ENCODE measurements at places on chromosomes 4 and X. TPM values are rescaled to one million over a fixed set of nuclear protein-coding genes. Genes with fewer than 3 reads are reported as not detected.
A peak's percentile ranks its signal among the peaks of the same experiment; 100 is the strongest.

The NMU gene
- total RNA-seq: 20.1 TPM

The RPS6KA6 gene
- 11.2 TPM for total RNA-seq

The SMR3B gene
- not detected for total RNA-seq

The RAB41 gene
- total RNA-seq: not detected

GRCh38 chrX:66020631-66021334, 19.1 kb downstream of the VSIG4 start:
- H3K27me3 ChIP-seq: no peaks in the 10 kb centered on the region
- H3K4me3 ChIP-seq: no peak overlapping the region
- H3K4me1 ChIP-seq: peaks cover 3% of the 10 kb centered on the region
- no peak for DNase-seq
- no peak overlapping the region for H3K27ac ChIP-seq

- H3K27ac ChIP-seq: no peak overlapping the region
- H3K4me3 ChIP-seq: no peak overlapping the region
- no peak for DNase-seq
- H3K36me3 ChIP-seq: no peaks in the 10 kb centered on the region
- no peaks in the 10 kb centered on the region for H3K27me3 ChIP-seq
Measured at GRCh38 chr4:120105472-120105871, 38.8 kb upstream of the MAD2L1 start.

DNA sequence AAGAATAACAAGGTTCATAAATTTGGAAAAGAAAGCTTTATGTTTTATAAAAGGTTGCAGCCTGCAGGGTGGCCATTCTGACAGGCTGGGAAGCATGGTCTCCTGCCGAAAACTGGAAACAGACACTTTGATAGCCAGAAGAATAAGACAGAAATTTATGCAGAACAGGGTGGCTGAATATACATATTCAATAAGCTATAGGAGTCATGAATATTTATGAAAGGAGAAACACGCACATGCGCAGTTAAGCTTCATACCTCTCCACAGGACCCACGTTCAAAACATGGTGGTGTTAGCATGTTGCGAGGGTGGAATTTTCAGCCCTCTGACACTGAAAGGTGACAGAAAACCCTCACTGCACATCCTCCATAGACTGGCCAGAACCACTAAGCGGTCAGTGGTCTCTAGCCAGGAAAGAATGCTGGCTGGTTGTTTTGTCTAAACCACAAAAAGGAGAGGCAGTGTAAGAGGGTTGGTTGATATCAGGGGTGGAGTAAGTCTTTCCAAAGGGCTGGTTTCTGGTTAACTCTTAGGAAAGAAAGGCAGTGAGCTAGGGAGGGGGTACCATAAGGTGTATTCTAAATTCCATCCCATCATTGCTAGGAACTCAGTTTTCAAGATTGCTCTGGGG, 58.2 kb downstream of the ANXA10 start:
- no peak overlapping the region for H3K27ac ChIP-seq
- no peaks in the 10 kb centered on the region for H3K36me3 ChIP-seq
- H3K4me3 ChIP-seq: no peak overlapping the region
- no peaks in the 10 kb centered on the region for H3K4me1 ChIP-seq

DNA sequence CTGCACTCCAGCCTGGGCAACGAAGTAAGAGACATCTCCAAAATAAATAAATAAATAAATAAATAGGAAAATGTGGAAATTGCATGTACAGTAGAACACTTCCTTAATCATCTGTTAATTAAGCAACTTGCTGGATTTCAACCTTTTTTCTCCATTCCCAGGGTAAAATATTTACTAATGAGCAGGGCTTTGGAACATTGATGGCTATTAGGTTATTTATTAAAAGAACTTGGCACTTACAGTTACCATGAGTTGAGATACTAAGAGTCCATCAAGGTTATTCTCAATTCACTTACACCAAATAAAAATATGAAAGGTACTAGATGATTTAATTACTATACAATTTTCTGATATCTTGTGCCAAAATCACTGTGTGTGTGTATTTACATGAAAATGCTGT, 607.1 kb downstream of the PCDH18 start:
- no peaks in the 10 kb centered on the region for H3K4me1 ChIP-seq
- no peak overlapping the region for H3K27ac ChIP-seq
- H3K27me3 ChIP-seq: no peaks in the 10 kb centered on the region
- DNase-seq: no peak

DNA sequence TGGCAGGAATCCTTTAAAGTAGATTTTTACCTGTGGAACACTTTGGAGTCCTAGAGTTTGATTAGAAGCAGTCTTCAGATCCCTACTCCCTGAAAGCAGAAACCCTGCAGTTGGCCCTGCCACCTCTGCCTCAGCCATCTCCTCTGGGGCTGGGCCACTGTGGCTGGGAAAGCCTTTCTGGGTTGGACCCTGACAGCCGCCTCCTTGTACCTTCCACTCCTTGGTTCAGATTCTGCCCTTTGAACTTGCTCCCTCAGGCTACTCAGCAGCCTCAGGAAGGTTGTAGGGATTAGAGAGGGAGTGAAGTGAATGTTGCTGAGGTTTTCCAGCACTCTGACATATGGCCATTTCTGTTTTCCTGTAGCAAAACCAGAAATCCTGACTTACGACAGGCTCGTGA, 65.5 kb downstream of the KIT start:
- no peak for DNase-seq
- H3K27me3 ChIP-seq: no peaks in the 10 kb centered on the region
- no peak overlapping the region for H3K27ac ChIP-seq
- no peaks in the 10 kb centered on the region for H3K36me3 ChIP-seq
- no peaks in the 10 kb centered on the region for H3K4me1 ChIP-seq

GRCh38 chrX:153642051-153642654, 4.8 kb upstream of the DUSP9 start:
- peaks cover 4% of the 10 kb centered on the region for H3K27me3 ChIP-seq
- H3K36me3 ChIP-seq: no peaks in the 10 kb centered on the region
- no peaks in the 10 kb centered on the region for H3K4me1 ChIP-seq
- H3K27ac ChIP-seq: no peak overlapping the region
- peak; percentile 39 for DNase-seq
- H3K4me3 ChIP-seq: no peak overlapping the region

- H3K4me1 ChIP-seq: peaks cover 11% of the 10 kb centered on the region
- peak overlapping the region; percentile 47 for H3K27ac ChIP-seq
- H3K36me3 ChIP-seq: no peaks in the 10 kb centered on the region
- DNase-seq: peak; percentile 92
- H3K4me3 ChIP-seq: peak overlapping the region; percentile 17
Measured at GRCh38 chr4:1579901-1580691, 104.0 kb downstream of the FAM53A start.

DNA sequence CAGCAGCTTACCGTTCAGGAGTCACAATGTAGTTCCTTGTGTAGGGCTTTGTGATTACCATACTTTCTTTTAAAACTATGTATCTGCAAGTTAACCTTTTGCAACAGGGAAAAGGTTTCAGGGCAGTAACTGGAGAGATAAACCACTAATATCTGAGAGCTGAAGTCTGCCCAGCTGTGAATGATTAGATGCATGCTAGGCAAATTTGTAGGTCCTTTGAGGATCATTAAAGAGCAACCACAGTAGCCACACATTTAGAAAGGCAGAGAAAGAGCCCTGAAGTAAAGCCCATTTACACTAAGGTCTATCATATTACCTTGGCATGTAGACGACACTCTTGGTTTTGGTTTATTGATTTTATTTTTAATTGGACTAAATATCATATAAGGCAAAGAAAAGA, 60.0 kb downstream of the ATP8A1 start:
- H3K4me1 ChIP-seq: no peaks in the 10 kb centered on the region
- H3K27ac ChIP-seq: no peak overlapping the region
- no peak for DNase-seq
- no peak overlapping the region for H3K4me3 ChIP-seq
- no peaks in the 10 kb centered on the region for H3K27me3 ChIP-seq

GRCh38 chr4:108415389-108415788, 205.0 kb upstream of the RPL34 start:
- H3K4me3 ChIP-seq: no peak overlapping the region
- no peaks in the 10 kb centered on the region for H3K4me1 ChIP-seq

DNA sequence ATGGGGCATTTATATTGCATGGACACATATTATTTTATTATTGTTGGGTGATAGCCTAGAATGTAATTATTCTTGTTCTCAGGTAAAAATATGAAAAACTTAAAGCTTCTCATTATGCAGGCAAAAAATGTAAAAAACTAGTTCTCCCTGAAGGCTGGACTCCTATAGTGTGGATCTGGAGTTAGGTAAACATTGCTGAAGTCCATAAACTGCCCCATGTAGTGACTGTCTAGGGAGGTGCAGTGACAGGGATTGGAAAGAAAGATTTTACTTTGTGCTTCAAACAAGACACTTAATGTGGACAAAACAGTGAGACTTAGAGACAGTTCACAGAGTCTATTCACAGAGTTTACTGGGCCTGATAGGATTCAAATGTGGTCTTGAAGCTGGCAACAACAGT, 17.0 kb downstream of the ADH6 start:
- no peaks in the 10 kb centered on the region for H3K36me3 ChIP-seq
- no peak overlapping the region for H3K4me3 ChIP-seq
- no peaks in the 10 kb centered on the region for H3K27me3 ChIP-seq
- peaks cover 22% of the 10 kb centered on the region for H3K4me1 ChIP-seq
- DNase-seq: no peak
- H3K27ac ChIP-seq: peak overlapping the region; percentile 8

DNA sequence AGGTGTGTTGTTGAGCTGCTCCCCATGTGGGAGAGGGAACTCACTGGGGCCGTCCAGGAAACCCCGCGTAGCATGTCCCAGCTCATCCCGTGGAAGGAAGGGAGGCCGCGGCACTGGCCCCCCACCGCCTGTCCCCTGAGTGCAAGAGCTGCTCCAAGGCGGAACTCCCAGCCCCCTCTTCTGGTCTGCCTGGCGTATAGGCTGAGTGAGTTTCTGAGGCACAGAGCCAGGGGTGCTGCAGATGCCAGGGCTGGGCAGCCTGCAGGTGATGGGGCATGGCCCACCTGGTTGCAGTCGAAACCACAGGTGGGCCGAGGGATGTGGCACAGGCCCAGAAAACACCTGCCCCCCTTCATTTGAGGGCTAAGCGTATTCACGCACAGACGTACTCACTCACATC, 49.6 kb downstream of the ABLIM2 start:
- DNase-seq: no peak
- no peaks in the 10 kb centered on the region for H3K36me3 ChIP-seq
- H3K27me3 ChIP-seq: no peaks in the 10 kb centered on the region

DNA sequence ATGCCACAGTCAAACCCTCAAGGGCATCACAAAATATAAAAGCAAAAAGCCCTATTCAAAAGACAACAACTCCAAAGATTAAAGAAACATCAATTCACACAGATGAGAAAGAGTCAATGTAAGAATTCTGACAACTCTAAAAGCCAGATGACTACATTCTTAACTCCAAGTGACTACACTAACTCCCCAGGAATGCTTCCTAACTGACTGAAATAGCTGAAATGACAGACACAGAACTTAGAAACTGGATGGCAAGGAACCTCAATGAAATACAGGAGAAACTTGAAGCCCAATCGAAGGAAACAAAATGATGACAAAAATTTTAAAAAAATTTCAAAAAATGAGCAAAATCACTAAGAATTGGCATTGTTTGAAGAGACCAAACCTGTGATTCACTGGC, 1047.6 kb upstream of the PCDH10 start:
- H3K4me1 ChIP-seq: no peaks in the 10 kb centered on the region
- no peaks in the 10 kb centered on the region for H3K27me3 ChIP-seq
- DNase-seq: no peak
- no peaks in the 10 kb centered on the region for H3K36me3 ChIP-seq

DNA sequence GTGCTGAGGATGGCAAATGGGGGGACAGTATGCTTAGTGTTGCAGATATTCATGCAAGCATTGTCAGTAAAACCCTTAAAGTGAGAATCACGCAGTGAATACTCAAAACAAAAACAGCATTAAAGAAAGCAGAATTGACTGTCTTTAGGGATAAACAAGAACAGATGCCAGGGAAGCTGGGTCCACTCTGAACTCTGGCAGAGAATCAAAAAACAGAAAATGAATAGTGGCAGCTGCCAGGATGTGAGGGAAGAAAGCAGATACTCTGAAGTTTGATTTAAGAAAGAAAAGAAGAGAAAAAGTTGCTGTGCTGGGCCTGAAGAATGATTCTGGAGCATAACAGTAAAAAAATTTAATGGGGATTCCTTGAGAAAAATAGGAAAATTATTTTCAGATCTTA, 131.5 kb downstream of the GABRA2 start:
- H3K27me3 ChIP-seq: no peaks in the 10 kb centered on the region
- H3K27ac ChIP-seq: no peak overlapping the region
- no peaks in the 10 kb centered on the region for H3K36me3 ChIP-seq
- H3K4me3 ChIP-seq: no peak overlapping the region
- no peaks in the 10 kb centered on the region for H3K4me1 ChIP-seq

- H3K4me1 ChIP-seq: peaks cover 7% of the 10 kb centered on the region
- H3K27me3 ChIP-seq: no peaks in the 10 kb centered on the region
- DNase-seq: no peak
- H3K27ac ChIP-seq: no peak overlapping the region
- H3K4me3 ChIP-seq: no peak overlapping the region
Measured at GRCh38 chr4:91592125-91592524, 711.6 kb upstream of the GRID2 start.

DNA sequence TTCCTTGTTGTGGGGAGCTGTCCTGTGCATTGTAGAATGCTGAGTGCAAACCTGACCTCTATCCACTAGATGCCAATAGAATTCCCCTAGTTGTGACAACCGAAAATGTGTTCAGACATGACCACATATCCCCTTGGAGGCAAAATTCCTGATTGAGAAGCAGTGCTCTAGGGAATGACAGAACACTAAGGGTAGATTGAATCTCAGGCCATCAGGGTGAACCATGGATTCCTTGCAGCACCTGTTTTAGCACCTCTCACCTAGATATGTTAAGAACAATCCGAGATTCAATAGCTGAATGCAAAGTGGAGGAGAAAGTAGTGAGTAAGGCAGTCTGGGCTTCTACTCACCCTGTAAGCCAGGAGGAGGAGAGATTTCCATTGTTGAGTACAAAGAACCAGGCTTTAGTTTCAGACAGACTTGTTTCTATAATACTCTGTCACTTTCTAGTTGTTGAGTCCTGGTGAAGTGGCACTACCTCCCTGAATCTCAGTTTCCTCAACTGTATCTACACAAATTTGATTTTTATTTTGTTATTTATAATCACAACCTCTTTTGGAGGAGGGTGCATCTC, 111.0 kb upstream of the RAP2C start:
- no peaks in the 10 kb centered on the region for H3K27me3 ChIP-seq
- DNase-seq: no peak
- no peak overlapping the region for H3K27ac ChIP-seq
- no peaks in the 10 kb centered on the region for H3K4me1 ChIP-seq
- no peak overlapping the region for H3K4me3 ChIP-seq

DNA sequence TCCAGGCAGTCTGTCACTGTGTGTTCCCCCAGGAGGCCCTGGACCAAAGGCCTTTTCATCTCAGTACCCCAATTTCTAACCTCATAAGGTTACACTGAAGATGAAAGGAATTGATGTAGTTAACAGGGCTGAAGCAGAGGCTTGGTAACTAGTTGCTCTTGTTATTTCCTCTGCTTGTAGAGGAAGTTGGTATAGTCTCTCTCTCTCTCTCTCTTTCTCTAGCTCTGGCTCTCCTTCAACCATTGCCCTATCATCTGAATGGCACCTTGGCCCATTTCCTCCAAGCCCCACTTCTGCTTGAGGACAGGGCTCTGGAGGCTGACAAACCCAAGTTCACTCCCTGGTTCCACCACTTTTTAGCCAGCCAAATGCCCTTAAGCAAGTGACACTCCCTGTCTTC, 96.1 kb downstream of the MAMLD1 start:
- H3K27me3 ChIP-seq: no peaks in the 10 kb centered on the region
- no peaks in the 10 kb centered on the region for H3K36me3 ChIP-seq
- no peak overlapping the region for H3K27ac ChIP-seq
- H3K4me3 ChIP-seq: no peak overlapping the region

Data from hepatocyte (in vitro differentiated cells).